ENCODE measurements at places on chromosomes 4 and X.

DNA sequence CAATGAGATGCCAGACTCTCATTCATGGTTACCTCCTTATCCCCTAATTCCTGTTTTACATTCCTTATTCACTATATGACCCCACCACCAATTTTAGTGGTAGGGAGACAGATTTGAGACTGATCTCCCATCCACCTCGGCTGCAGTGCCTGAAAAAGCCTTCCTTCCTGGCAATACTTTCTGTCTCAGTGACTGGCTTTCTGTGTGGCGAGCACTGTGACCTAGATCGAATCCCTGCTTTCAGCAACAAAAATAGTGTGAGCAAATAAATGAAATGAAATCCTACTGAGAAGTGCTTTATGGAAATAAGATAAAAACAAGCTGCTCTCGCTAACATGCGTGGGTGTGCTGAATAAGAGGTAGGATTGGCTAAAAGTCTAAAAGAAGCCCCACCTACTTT, 165.3 kb downstream of the GPM6A start:
- no peak for DNase-seq

- DNase-seq = peak; percentile 2
These were observed 2.5 kb upstream of the RS1 start for GRCh38 chrX:18674417-18674787.

GRCh38 chrX:20352935-20353336, 86.2 kb upstream of the RPS6KA3 start:
- no peak for DNase-seq

DNA sequence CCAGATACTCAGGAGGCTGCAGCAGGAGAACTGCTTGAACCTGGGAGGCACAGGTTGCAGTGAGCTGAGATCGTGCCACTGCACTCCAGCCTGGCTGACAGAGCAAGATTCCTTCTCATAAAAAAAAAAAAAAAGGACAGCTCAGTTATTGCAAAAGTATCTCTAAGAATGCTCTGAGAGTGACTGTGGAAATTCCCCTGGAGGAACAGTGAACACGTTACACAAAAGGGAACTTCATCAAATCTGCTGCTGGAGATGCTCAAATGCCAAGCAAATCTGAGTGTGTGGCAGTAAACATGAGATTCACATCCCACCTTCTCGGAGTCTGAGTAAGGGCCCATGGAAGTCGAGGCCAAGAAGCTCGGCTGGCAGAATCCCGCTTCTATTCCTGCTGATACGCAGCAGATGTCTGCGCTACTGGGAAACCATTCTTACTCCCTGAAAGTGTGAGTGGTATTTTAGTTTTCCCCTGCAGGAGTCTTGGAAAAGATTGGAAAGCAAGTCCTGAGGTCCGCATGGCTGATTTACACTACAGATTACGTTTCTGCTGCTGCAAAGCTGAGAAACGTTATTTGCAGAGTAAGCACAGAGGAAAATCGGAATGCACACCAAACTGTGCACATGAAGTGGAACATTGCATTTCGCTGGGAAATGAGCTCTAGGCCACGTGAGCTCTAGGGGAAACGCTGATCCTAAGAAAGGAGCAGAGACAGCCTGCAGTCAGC, 162.9 kb downstream of the NSUN7 start:
- DNase-seq = no peak

GRCh38 chr4:40446839-40447238, 111.7 kb downstream of the CHRNA9 start:
- DNase-seq = no peak

DNA sequence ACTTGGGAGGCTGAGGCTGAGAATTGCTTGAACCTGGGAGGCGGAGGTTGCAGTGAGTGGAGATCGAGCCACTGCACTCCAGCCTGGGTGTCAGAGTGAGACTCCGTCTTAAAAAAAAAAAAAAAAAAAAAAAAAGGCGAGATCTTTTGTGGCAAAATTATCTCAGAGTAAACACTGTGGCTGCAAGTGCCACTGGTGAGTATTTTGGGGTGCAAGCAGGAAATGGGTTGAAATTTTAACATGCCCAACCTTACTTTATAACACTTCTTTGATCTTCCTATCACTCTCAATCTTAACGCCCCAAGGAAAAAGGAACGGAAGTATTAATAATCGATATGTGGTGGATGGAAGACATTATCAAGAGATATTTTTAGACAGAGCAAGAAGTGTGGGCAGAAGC, 32.1 kb downstream of the SLC34A2 start:
- no peak for DNase-seq

DNA sequence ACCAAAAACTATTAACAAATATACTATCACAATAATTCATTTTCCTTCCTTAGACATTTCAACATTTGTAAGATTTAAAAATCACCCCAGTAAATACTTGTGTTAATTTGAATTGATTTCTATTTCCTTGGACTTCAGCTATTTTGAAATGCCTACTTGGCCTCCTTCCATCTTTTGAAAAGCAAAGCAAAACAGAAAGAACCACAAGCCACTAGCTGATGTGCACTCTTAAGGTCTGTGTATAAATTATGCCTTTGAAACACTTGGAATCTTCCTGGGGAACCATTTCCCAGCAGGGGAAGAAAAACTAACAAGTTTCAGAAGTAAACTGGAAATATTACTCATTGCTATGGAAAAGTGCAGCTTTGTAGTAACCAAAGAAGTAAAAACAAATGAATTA, 139.8 kb downstream of the CLCN4 start:
- no peak for DNase-seq

GRCh38 chrX:16722481-16722880, 3.1 kb downstream of the SYAP1 start:
- no peak for DNase-seq

DNA sequence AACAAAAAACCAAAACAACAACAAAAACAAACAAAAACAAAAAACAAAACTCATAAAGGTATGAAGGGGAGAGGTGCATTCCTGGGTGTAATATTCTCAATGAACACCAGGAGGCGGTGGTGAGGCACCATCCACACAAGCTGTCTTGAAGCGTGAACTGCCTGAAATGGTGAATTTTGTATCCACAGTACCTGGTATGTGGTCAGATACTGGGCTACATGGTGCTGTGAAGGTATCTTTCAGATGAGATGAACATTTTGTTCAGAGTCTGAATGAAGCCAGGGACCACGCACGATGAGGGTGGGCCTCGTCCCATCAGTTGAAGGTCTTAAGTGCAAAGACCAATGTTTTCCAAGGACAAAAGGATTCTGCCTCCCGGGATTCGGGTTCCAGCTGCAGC, 58.5 kb downstream of the ASMT start:
- DNase-seq = no peak

- no peak for DNase-seq
These were observed 171.7 kb upstream of the HCCS start for GRCh38 chrX:10939424-10939823.

All from activated CD8-positive, alpha-beta memory T cell treated with anti-CD3 and anti-CD28 coated beads for 1 hour (primary cell).